Activated naive CD8-positive, alpha-beta T cell treated with anti-CD3 and anti-CD28 coated beads, Interleukin-2, amount 50 U/mL, for 24 hours (primary cell): ENCODE measurements at places on chromosomes 11 and 22.

DNA sequence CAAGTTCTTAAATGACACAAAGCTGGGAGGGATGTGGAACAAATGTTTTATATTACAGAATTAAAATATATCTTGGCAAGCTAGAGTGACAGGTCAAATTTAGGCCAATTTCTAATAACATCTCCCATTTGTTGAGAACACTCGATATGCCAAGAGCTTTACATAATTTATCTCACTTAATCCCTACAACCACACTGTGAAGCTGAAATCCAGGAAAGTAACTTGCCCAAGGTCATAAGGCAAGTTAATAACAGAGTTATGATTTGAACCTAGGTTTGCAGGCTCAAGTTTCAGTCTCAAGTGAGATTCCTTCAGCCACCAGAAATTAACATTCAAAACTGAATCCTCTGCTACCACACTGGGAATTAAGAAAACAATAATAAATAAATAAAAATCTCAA, 38.3 kb downstream of the RAB30 start:
- H3K36me3 ChIP-seq, result peaks cover 14% of the 10 kb centered on the region
- peaks cover 42% of the 10 kb centered on the region for H3K4me1 ChIP-seq
- no peak for DNase-seq
- no peak overlapping the region for H3K4me3 ChIP-seq
- no peak overlapping the region for H3K27ac ChIP-seq

DNA sequence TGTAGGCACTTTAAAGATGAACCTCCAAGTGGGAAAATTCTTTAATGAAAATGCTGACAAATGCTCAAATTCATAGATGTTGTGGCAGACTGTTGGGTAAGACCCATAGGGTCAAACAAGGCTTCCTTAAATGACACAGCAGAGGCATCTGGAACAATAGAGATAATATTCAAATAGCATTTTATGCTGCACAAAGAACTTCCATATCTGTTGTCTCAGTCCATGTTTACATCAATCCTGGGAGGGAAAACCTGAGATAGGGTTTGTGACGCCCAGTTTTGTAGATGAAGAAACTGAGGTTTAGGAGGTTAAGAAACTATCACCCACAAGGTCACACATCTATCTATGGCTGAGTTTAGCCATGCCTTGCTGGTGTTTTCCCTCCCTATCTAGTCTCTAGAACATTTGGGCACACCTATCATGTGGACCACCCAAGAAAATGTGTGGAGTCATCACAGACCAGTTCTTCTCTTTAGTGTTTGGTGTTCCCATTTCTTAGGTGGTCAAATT, 106.4 kb downstream of the EHF start:
- no peak overlapping the region for H3K27ac ChIP-seq
- peaks cover 18% of the 10 kb centered on the region for H3K27me3 ChIP-seq
- no peak overlapping the region for H3K4me3 ChIP-seq
- H3K36me3 ChIP-seq, result no peaks in the 10 kb centered on the region
- DNase-seq, result no peak

GRCh38 chr22:49086181-49086580, 741.5 kb downstream of the BRD1 start:
- H3K4me3 ChIP-seq, result no peak overlapping the region
- no peaks in the 10 kb centered on the region for H3K4me1 ChIP-seq
- H3K27ac ChIP-seq, result no peak overlapping the region
- peaks cover 4% of the 10 kb centered on the region for H3K27me3 ChIP-seq
- no peak for DNase-seq

- no peaks in the 10 kb centered on the region for H3K4me1 ChIP-seq
- H3K27me3 ChIP-seq, result no peaks in the 10 kb centered on the region
- DNase-seq, result no peak
Observed at GRCh38 chr11:97844016-97844415, 1176.7 kb upstream of the CNTN5 start.

- peak; percentile 1 for DNase-seq
- no peaks in the 10 kb centered on the region for H3K4me1 ChIP-seq
- no peaks in the 10 kb centered on the region for H3K27me3 ChIP-seq
- no peaks in the 10 kb centered on the region for H3K36me3 ChIP-seq
Observed at GRCh38 chr11:87722756-87723565, 452.3 kb downstream of the RAB38 start.

DNA sequence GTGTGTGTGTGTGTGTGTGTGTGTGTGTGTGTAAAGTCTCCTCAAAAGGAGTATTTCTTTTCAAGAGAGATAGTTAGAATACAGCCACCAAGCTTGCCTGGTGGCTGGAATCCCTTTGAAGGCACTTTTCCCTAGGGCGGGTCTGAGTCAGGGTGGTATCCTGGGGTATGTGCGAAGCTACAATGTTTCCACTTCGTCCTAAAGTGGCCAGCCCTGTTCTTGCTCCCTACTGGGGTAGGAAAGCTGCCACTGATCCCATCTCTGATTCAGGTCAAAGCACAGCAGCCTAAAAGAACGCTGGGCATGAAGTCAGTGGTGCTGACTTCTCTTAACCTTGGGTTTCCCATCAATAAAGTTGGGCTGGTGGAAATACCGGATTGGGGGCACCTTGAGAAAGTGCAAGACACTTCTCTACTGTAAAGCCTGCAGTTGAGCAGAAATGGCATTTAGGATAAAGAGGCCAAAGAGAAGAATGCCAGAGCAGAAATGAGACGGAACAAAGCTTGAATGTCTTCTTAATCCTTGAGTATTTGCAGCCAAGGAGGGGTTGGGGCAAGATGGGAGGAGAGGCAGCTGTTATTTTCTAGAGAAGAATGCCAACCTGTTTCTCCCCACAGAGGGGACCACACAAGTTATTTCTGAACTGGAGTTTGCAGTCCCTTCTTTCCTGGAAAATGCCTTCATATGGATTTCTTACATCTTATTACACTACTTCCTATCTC, 35.3 kb downstream of the ZNRF3 start:
- H3K27me3 ChIP-seq, result peaks cover 25% of the 10 kb centered on the region
- no peak overlapping the region for H3K4me3 ChIP-seq
- no peaks in the 10 kb centered on the region for H3K36me3 ChIP-seq
- H3K4me1 ChIP-seq, result peaks cover 10% of the 10 kb centered on the region
- DNase-seq, result no peak
